ENCODE measurements at places on chromosomes 5 and 9.

- no peak for DNase-seq
These were observed 151.2 kb downstream of the TSSK1B start for GRCh38 chr5:113283558-113283957.

DNA sequence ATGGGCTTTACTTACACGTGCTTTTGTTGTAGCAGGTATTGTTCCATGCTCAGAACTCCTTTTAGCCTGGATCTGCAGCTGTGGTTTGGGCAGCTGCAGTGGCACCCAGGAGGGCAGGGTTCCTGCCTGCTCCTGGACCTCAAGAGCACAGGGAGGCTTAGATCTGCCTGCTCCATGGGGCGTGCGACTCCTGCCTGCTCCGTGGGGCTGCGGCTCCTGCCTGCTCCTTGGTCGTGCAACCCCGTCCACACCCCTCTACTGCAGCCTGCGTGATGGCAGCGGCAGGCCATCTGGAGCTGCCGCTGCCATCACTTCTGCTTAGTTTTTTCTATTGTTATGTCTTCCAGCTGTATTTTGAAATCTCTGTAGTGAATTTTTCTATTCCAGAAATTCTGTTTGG, 11.7 kb upstream of the UGT3A2 start:
- DNase-seq = no peak

GRCh38 chr5:38731461-38731860, 114.4 kb upstream of the OSMR start:
- DNase-seq = no peak

DNA sequence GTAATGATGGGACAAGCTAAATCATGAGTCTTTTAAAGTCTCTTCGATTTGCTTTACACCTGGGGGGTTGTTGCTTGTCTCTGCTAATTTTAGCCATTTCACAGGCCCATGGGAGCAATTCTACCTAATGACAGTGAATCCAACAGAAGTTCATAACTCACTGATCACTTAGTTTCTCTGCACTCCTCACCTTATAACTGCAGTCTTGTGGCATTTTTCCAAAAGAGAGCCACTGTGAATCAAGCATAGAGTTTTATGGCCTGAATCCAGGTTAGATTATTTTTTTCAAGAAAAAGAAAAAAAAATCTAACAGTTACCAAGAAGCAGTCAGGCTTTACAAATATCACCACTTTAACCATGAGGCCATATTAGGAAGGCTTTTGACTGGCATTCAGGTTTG, 1.5 kb upstream of the IL7R start:
- no peak for DNase-seq

GRCh38 chr5:26578002-26578401, 460.4 kb downstream of the CDH9 start:
- DNase-seq = no peak

GRCh38 chr5:54317511-54318260, 7.3 kb upstream of the ARL15 start:
- DNase-seq = no peak

DNA sequence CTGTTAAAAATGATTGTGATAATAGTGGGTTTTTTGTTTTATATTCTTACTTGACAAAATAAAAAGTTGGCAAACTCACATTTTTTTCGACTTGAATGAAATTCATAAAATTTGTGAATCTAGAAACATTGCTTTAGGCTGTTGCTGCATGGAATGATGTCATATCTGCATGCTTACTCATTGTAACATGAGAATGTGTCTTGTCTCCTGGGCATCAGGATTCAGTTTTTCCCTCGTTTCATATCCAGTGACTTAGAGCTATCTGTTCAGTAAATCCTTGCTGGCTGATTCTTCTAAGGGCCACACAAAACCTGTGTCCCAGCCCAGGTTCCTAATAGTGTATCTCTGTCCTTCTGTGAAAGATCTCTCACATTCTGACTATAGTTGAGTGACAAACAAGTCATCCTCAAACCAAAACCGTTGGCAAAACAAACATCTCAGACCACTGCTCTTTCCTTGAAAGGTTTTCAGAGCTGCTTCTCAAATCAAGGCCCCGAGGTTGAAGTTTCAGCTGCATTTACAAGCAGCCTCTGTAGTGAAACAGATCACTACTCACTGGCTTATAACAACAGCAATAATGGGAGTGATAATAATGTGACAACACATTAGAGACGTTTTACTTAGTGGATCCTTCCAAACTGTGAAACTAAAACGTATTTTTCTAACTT, 95.0 kb downstream of the NPR3 start:
- DNase-seq = no peak

GRCh38 chr9:135086597-135087488, 625 bp upstream of the OLFM1 start:
- DNase-seq = no peak

GRCh38 chr5:80193401-80193800, 62.4 kb downstream of the SERINC5 start:
- DNase-seq = no peak
